ENCODE measurements at places on chromosomes 1 and 21. TPM values are rescaled to one million over a fixed set of nuclear protein-coding genes. Genes with fewer than 3 reads are reported as not detected.
A peak's percentile ranks its signal among the peaks of the same experiment; 100 is the strongest.

DNA sequence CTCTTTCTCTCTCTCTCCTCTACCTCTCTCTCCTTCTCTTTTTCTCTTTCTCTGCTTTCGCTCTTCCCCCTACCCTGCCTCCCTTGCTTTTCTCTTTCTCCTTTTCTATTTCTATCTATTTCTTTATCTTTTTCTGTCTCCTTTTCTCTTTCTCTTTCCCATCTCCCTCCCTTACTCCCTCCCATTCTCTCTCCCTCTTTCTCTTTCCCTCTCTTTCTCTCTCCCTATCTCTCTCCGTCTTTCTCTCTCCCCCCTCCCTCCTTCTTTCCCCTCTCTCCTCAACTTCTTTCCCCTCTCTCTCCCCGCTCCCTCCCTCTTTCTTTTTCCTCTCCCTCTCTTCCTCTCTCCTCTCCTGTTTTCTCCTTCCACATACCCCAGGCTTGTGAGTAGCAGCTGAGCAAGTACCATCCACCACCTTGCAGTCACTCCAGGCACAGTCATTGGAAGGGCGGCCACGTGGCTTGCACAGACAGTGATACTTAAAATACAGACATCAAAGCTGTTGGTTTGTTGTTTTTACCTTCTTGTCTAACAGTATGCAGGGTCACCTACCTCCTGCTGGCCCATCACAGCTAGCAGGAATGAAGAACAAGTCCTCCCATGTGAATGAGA, 209.1 kb upstream of the COA6 start:
- no peak overlapping the region for H3K4me3 ChIP-seq
- DNase-seq = no peak
- H3K4me1 ChIP-seq = peaks cover 19% of the 10 kb centered on the region
- H3K27ac ChIP-seq = no peak overlapping the region
- peaks cover 8% of the 10 kb centered on the region for H3K27me3 ChIP-seq
- H3K36me3 ChIP-seq = no peaks in the 10 kb centered on the region

- H3K27ac ChIP-seq = no peak overlapping the region
- no peak for DNase-seq
- no peaks in the 10 kb centered on the region for H3K4me1 ChIP-seq
- H3K4me3 ChIP-seq = no peak overlapping the region
- peaks cover 4% of the 10 kb centered on the region for H3K27me3 ChIP-seq
These were observed 64.9 kb downstream of the RUNX3 start for GRCh38 chr1:24865168-24865567.

- peaks cover 14% of the 10 kb centered on the region for H3K4me1 ChIP-seq
- H3K4me3 ChIP-seq = no peak overlapping the region
- H3K27me3 ChIP-seq = no peaks in the 10 kb centered on the region
- no peak overlapping the region for H3K27ac ChIP-seq
These were observed 89.1 kb upstream of the IVNS1ABP start for GRCh38 chr1:185406006-185406690.

DNA sequence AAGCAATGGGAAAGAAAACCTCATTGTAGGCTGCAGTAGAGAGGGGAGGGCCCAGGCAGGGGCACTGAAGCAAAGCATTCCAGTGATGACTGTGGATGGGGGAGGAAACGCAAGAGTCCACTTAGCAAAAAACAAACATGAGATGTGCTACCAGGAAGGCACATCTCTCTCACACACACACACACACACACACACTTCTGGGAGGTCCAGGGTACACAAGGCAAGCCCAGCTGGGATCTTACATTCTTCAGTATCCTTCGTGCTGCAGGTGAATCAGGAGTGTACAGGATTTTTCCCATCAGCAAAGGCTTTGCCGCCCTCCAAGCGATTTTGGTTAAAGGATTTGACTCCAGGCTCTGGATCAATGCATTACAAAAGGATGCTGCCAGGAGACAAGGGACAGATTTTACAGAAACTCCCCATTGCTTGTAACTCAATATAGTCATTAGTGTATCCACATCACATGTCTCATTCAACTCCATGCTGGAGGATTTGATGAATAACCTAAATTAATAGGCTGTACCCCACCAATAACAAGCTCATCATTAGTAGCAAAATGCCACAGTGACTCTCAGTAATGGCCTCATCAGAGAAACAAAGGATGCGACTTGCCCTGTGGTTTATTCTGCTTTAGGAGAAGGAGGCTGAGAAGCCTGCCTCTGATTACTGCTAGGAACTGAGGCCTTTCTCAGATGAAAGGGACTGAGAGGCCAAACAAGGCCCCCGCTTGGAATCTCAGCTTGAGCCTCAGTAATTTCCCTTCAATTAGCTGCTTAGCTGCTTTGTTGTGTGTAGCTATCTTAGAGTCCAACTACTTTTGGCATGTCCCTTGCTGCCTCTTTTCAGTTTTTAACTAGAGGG, 41.6 kb downstream of the ABCA4 start:
- no peaks in the 10 kb centered on the region for H3K4me1 ChIP-seq
- H3K36me3 ChIP-seq = no peaks in the 10 kb centered on the region
- no peak overlapping the region for H3K4me3 ChIP-seq
- no peak overlapping the region for H3K27ac ChIP-seq
- peaks cover 25% of the 10 kb centered on the region for H3K27me3 ChIP-seq

TESK2 gene
- 2.9 TPM for total RNA-seq

HFM1 gene
- not detected for total RNA-seq

RASSF5 gene
- 182 TPM for total RNA-seq

GRCh38 chr1:40247655-40248054, at the start of gene TMCO2:
TMCO2 (plus strand) TSS chr1:40247937; CDS start chr1:40247994, 57 bp downstream.
- no peak for DNase-seq
- peaks cover 22% of the 10 kb centered on the region for H3K4me1 ChIP-seq
- H3K4me3 ChIP-seq = no peak within 1 kb of the TSS
- H3K27me3 ChIP-seq = no peaks in the 10 kb centered on the region
- no peak within 1 kb of the TSS for H3K27ac ChIP-seq
- H3K36me3 ChIP-seq = no peaks in the 10 kb centered on the region

GRCh38 chr1:8551613-8552489, 233.9 kb downstream of the SLC45A1 start:
- H3K27ac ChIP-seq = peak overlapping the region; percentile 31
- no peak for DNase-seq
- H3K27me3 ChIP-seq = no peaks in the 10 kb centered on the region
- H3K4me3 ChIP-seq = no peak overlapping the region
- H3K4me1 ChIP-seq = peaks cover 48% of the 10 kb centered on the region

- no peaks in the 10 kb centered on the region for H3K4me1 ChIP-seq
- no peaks in the 10 kb centered on the region for H3K27me3 ChIP-seq
- H3K4me3 ChIP-seq = no peak overlapping the region
- H3K27ac ChIP-seq = no peak overlapping the region
- DNase-seq = no peak
- H3K36me3 ChIP-seq = no peaks in the 10 kb centered on the region
These were observed 74.3 kb upstream of the FAM3B start for GRCh38 chr21:41242238-41242829.

OPTC gene
- total RNA-seq = not detected

DNA sequence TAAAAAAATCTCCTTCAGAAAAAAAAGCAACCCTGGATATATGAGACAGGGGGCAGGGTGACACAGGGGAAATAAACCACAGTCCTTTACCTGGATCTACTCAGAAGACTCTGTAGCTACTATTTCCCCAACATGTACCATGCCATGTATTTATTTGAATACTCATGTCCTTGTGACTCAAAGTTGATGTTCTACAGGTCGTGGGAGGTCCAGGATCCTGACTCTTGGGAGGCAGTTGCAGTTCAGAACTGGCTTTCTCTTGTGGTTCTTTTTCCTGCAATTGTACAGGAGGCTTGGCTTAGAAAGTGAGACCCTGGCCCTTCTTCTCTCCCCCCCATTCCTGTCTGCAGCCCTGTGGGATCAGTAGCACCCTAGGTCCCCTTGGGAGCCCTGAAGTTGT, 5.8 kb upstream of the IL24 start:
- peaks cover 6% of the 10 kb centered on the region for H3K36me3 ChIP-seq
- no peak overlapping the region for H3K27ac ChIP-seq
- H3K27me3 ChIP-seq = peaks cover 8% of the 10 kb centered on the region

- no peak for DNase-seq
- no peaks in the 10 kb centered on the region for H3K27me3 ChIP-seq
- H3K27ac ChIP-seq = no peak overlapping the region
- peaks cover 1% of the 10 kb centered on the region for H3K4me1 ChIP-seq
- H3K36me3 ChIP-seq = no peaks in the 10 kb centered on the region
- H3K4me3 ChIP-seq = no peak overlapping the region
These were observed 58.3 kb upstream of the ARTN start for GRCh38 chr1:43875331-43875730.

ADAMTS1 gene
- 2.9 TPM for total RNA-seq

DNA sequence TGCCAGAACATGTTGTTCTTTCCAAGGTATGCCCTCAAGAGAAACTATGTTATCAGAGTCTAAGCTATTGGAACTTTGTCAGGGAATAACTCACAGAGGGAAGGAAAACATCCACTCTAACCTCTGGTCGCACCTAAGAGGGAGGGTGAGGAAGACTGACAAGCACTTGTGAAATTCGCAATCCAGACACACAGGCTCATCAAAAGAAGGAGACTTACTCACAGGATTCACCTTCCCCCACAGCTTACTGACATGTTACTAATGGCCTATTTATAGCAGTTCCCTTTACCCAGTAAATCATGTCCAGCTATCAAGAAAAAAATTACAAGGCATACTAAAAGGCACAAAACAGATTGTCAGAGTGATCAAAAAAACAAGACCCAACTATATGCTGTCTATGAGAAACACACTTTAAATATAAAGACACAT, 36.9 kb downstream of the WDR64 start:
- no peaks in the 10 kb centered on the region for H3K4me1 ChIP-seq
- H3K27ac ChIP-seq = no peak overlapping the region
- H3K4me3 ChIP-seq = no peak overlapping the region
- H3K27me3 ChIP-seq = peaks cover 11% of the 10 kb centered on the region

FAM163A gene
- total RNA-seq = not detected

GRCh38 chr1:228058949-228059633, 23.4 kb upstream of the ARF1 start:
- DNase-seq = peak; percentile 28
- peaks cover 3% of the 10 kb centered on the region for H3K4me1 ChIP-seq
- H3K27ac ChIP-seq = no peak overlapping the region
- peaks cover 41% of the 10 kb centered on the region for H3K27me3 ChIP-seq

ASAP3 gene
- not detected for total RNA-seq

DNA sequence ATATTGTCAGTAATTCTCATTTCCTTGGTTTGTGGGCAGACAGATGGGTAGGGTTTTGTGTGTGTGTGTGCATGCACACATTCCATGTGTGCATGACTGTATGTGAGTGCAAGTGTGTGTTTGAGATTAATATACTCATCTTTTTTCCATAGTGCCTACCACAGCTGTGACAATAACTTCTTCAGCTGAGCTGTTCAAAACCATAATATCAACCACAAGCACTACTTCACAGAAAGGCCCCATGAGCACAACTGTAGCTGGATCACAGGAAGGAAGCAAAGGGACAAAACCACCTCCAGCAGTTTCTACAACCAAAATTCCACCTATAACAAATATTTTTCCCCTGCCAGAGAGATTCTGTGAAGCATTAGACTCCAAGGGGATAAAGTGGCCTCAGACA, 149.3 kb downstream of the ADGRL2 start:
- H3K4me3 ChIP-seq = no peak overlapping the region
- H3K27me3 ChIP-seq = no peaks in the 10 kb centered on the region
- H3K4me1 ChIP-seq = no peaks in the 10 kb centered on the region
- DNase-seq = no peak
- H3K27ac ChIP-seq = no peak overlapping the region

DNA sequence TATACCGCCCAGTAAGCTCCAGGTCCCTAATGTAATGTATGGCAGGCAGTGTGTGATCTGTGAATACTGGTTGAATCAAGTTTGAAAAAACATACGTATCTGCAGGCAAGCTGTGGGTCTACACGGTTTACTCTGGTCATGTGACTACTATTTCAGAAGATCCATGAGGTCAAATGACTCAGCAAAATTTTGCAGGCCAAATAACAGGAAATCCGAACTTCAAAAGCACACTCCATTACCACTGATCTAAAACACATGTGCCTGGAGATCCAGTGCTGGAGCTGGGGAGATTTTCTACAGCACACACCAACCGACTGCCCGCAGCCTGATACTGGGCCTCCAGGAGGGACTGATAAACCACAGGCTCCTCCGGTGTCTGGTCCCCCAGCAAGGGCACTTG, 64.5 kb upstream of the SLC44A3 start:
- no peak for DNase-seq
- peaks cover 3% of the 10 kb centered on the region for H3K36me3 ChIP-seq
- no peak overlapping the region for H3K4me3 ChIP-seq
- peaks cover 9% of the 10 kb centered on the region for H3K27me3 ChIP-seq
- H3K27ac ChIP-seq = no peak overlapping the region

Data from activated T-helper 2 cell treated with anti-CD3 and anti-CD28 coated beads, Interferon-gamma antibody, Interleukin-2, Interleukin-4, amounts not matched to agents 10 μg/mL and 5 μg/mL and 100 μg/mL, durations not matched to agents 14 hours and 24 hours and 36 hours (primary cell).